ENCODE measurements at places on chromosomes 11 and 22. TPM values are rescaled to one million over a fixed set of nuclear protein-coding genes. Genes with fewer than 3 reads are reported as not detected.
A peak's percentile ranks its signal among the peaks of the same experiment; 100 is the strongest.

DNA sequence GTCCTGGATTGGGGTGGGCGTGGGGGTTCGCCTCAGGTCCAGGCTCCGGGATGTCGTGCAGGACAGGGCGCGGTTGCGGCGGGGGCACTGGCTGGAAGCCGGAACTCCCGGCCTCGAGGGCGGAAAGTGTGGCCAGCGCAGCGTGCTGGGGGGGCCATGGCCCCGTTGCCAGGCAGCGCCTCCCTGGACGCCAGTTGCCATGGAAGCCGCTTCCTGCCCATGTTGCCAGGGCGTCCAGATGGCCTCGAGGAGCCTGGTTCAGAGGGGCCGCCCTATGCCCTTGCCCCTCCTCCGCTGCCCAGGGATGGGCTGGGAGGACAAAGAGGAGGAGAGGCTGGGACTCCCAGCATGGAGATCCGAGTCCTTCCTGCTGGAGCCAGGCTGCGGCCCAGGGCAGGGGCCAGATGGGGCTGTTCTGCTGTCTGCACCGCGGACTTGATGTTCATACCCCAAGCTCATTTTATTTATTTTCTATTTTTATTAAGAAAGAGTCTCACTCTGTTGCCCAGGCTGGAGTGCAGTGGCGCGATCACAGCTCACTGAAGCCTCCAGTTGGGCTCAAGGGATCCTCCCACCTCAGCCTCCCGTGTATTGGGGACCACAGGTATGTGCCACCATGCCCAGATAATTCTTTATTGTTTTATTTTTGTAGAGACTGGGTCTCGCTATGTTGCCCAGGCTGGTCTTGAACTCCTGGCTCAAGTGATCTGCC lies 4.6 kb upstream of the CCDC188 start:
- DNase-seq, result peak; percentile 18

Gene SPON1
- 0.43 TPM for total RNA-seq

Gene C22orf31
- total RNA-seq, result not detected

Gene C11orf16
- not detected for total RNA-seq

Gene OR52R1
- total RNA-seq, result not detected

Gene ANGPTL5
- total RNA-seq, result not detected

All from fibroblast of villous mesenchyme (primary cell).